Stimulated activated CD8-positive, alpha-beta memory T cell treated with anti-CD3 and anti-CD28 coated beads, Interleukin-2, amount 100 ng/mL, for 1 hour (primary cell): ENCODE measurements at places on chromosomes 1 and 21.
A peak's percentile ranks its signal among the peaks of the same experiment; 100 is the strongest.

GRCh38 chr1:203098914-203099520, 13.2 kb upstream of the MYOG start:
- DNase-seq = no peak

DNA sequence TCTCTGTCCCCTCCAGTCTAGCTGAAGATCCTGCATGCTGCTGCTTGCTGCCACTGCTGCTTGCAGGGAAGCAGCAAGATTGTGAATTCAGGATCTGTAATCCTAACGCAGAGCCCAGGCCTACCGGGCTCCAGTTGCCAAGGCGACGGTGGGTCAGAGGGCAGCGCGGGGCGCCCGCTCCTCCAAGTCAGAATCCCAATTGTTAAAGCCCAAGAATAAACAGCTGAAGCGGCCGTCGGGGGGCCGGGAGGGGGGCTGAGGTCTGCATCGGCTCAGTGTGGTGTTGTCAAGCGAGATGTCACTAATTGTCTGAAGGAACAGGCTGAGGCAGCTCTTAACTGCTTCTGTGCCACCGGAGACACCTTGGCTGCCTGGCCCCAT, 36.8 kb downstream of the AHDC1 start:
- DNase-seq = no peak

- no peak for DNase-seq
Measured at GRCh38 chr1:72623299-72623708, 341.0 kb upstream of the NEGR1 start.

DNA sequence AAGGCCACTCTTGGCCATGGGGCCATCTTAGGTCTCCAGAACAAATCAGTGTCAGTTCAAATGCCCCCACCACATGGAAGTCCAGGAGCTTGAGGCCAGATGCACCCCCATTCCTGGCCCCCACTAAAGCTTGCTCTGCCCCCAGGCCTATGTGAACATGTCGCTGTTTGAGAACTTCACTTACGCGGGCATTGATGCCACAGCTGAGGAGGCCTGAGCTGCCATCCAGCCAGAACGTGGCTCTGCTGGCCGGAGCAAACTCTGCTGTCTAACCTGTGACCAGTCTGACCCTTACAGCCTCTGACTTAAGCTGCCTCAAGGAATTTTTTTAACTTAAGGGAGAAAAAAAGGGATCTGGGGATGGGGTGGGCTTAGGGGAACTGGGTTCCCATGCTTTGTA, 15.1 kb upstream of the MPL start:
- no peak for DNase-seq

- DNase-seq = no peak
Measured at GRCh38 chr1:98991127-98992012, 13.3 kb downstream of the PLPPR5 start.

GRCh38 chr1:38611664-38612211, 247.8 kb downstream of the RRAGC start:
- DNase-seq = no peak

GRCh38 chr1:116092752-116093489, 18.3 kb upstream of the MAB21L3 start:
- DNase-seq = no peak

- no peak for DNase-seq
Measured at GRCh38 chr1:64403331-64403730, 66.6 kb upstream of the CACHD1 start.

GRCh38 chr1:4060850-4061249, 160.8 kb upstream of the C1orf174 start:
- DNase-seq = no peak

DNA sequence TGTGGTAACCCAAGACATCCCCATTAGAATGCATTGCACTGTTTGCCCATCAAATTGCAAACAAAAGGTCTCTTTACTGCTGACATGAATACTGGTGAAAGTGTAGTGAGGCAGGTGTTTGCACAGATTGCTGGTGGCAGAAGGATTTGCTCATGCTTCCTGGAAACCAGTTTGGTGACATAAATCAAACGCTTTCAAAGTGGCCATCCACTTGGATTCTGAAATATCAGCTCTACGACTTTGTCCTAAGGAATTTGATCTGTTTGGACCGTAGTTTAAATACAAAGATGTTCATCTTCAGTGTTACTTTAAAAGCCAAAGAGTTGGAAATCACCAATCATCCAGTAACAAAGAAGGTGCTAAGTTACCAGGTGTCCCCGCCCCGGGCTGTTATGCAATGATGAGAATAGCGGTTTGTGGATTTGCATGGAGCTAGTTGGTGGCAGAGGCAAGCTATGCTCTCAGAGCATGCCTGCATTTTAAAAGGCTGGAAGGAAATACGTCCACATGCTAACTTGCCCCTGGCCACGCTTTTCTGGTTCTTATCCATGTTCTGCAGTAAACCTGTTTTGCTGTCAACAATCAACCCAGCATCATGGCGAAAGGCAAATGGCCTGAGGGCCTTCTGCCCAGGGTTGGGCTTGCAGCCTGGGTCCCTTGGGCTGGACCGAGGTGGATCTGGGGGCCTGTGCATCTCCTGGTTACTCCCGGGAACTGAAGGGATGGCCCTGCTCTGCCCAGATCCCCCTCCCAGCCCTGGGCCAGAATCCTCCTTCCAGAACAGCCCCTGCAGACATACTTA, 49.2 kb downstream of the UMODL1 start:
- no peak for DNase-seq

- DNase-seq = no peak
Measured at GRCh38 chr1:218996362-218996761, 177.3 kb upstream of the LYPLAL1 start.

DNA sequence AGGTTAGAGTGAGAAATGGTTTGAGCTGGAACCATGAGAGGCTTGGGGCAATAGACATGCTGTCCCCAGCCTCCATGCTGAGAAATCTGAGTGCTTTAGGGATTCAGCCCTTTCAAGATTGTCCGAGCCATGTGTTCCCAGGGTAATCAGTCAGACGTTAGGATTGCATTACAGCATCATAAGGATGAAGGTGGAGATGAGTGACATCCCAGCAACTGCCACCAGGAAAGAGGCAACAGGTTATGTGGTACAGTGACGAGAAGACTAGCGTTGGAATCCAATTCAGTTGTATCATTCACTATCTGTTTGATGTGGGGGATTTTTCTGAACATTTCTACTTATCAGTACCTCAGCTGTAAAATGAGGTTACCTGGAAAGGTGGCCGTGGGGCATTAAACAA, 1.7 kb downstream of the CAMK1G start:
- DNase-seq = no peak

GRCh38 chr1:12475101-12475500, 142.9 kb downstream of the DHRS3 start:
- no peak for DNase-seq

DNA sequence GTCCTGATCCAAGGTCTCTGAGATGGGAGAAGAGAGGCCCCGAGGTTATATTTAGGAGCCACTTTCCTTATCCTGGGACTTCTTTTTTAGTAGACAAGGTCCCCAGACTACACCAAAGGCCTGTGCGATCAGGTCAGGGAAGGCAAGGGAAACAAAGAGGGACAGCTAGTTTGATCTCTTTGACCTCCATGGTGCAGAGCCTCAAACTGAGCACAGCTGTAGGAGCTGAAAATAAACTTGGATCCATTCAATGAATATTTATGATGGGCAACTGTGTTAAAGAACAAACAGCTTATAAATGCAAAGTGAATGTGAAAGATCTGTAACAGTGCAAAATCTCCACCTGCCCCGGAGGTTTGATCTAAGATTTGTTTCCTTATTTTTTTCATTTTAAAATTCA, 256.6 kb downstream of the DYRK1A start:
- DNase-seq = no peak

GRCh38 chr1:202664083-202664482, 46.2 kb downstream of the SYT2 start:
- no peak for DNase-seq

DNA sequence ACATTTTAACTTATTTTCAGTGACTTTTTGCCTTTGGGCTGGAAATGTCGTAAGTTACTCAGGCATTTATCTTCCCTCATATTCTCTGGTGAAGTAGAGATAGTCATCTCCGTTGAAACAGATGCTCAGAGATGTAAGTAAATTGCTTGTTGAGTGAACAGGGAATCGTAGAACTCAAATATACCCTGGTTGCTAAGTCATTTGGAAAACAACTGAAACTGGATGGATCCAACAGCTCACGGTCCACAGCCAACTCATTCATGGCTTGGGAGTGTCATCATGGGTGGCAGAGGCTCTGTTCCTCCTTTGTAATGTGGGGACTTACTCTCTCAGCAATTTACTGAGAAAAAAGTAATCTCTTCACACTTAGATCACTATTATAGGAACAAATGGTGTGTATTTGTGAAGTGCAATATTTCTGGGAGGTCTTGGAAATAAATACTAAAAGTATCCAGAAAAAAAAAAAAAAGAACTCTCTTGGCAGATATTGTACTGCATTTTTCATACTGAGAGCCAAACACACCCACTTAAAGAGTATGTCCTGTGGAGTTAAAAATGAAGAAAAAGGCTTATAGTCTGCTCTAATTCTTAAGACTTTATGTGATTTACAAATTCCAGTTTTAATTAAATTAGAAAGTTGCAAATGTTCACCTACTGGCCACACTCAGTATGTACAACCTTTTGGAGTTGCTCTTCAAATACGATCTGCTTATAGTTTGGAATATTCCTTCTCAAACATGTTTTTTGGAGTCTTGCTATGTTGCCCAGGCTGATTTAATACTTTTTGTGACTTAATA, 107.4 kb downstream of the LEPR start:
- DNase-seq = no peak

DNA sequence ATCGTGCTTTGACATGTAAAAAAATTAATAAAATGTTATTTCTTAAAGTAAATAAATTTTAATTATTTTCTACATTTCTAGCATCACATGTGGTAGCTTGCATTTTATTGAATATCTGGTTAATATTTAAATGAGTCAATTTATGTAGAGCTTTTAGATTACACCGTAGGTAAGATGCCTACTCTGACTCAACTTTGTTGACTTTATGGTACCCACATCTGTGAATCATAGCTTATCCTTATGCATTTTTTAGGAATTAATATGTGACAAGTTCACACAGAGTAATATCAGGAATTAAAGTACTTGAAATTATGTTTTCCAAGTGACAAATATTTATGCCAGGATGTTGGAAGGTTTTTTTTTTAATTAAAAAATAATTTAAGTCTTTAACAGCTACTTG, 120.7 kb downstream of the LEPR start:
- no peak for DNase-seq

GRCh38 chr1:43304771-43305300, 4.1 kb downstream of the TIE1 start:
- no peak for DNase-seq

DNA sequence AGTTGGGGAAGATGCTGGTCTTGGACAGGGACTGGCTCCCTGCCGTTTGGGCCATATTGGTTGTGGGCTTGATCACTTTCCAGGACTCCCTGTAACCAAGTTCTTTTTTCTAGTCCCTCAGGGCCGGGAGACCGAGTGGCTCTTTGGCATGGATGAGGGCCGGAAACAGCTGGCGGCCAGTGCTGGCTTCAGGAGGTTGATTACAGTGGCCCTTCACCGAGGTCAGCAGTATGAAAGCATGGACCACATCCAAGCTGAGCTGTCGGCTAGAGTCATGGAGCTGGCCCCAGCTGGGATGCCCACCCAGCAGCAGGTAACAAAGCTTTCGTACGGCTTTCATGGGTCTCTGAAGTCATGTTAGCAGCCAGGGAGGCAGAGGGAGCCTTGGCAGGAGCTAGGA, 4.3 kb downstream of the METTL13 start:
- no peak for DNase-seq

DNA sequence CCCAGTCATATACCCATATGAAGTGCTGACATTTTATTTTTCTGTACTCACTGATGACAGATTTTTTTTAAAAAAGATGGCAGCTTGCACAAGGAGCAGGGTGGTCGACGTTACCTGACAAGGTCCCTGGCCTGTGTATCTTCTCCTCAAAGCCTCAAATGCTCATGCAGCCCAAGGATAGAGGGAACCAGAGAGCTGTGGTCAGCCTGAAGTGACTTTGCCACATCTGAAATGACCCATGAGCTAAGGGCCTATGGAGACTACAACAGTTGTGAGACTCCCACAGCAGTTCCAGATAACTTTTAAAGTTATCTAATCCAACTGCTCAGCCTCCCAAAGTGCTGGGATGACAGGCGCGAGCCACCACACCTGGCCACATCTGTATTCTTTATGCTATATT, 131.1 kb downstream of the GLUL start:
- DNase-seq = no peak

DNA sequence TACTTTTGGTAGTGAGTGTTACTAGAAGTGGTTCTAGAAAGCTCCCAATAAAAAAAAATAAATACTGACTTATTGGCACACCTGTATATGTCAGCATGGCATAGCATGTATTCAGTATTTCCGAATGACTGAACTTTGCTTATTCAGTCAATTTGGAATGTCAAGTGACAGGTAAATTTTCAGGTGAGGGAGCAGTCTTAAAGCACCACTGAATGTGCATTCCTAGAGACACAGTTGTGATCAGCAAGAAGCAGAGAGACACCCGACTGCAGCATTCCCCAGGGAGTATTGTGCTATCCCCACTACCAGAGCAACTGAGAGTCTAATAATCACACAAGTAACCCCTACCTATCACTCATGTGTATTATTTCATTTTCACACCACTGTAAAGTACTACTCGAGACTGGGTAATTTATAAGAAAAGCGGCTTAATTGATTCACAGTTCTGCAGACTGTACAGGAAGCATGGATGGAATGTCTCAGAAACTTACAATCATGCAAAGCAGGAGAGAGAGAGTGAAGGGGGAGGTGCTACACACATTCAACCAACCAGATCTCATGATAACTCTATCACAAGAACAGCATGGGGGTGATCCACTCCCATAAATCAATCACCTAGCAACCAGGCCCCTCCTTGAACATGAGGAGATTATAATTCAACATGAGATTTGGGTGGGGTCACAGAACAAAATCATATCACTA, 201.5 kb downstream of the TBX15 start:
- DNase-seq = no peak

DNA sequence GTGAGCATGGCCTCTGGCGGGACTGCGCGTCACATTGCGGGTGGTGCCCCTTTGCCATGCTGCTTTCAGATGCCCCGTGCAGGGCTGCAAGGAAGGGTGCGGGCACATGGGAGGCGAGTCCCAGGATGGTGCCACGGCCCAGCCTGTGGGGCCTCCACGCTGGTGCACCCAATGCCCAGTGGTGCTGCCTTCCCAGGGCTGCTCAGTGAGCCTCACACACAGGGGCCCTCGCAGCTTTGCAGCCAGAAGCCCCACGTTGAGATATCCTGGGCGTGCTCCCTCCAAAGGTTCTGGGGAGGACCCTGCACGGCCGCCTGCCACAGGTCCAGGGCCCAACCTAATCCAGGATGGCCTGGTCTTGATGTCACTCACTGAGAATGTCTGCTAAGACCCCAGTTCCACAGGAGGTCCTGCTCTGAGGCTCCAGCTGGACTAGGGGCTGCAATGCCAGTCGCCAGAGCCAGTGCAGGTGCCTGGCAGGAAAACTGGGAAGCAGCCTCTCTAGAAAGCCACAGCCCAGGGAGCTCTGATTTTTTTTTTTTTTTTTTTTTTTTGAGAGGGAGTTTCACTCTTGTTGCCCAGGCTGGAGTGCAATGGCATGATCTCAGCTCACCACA, 34.1 kb upstream of the PRSS38 start:
- no peak for DNase-seq

GRCh38 chr1:119675349-119676345, 27.6 kb upstream of the ZNF697 start:
- DNase-seq = peak; percentile 2

- DNase-seq = no peak
Measured at GRCh38 chr1:219412772-219413171, 200.1 kb downstream of the ZC3H11B start.

GRCh38 chr1:196309386-196309785, 298.9 kb downstream of the KCNT2 start:
- no peak for DNase-seq
